ENCODE measurements at places on chromosomes 7 and 10.

DNA sequence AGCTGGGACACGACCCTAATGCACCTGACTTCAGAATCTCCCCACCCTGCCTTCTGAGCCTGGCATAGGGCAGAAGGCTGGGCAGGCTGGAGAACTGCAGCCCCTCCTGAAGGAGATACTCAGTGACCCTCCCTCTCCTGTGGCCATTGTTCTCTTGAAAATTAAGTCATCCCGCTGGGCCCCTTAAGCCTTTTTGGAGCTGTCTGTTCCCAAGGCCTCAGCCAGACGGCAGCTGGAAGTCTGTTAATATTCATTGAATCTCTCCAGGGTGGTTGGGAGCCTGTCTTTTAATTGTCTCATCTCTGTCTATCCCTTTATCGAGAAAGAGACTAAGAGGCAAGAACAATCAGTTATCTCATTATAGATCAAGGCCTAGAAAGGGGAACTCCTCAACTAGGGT lies 118.1 kb upstream of the PCBD1 start:
- DNase-seq: peak; percentile 54

DNA sequence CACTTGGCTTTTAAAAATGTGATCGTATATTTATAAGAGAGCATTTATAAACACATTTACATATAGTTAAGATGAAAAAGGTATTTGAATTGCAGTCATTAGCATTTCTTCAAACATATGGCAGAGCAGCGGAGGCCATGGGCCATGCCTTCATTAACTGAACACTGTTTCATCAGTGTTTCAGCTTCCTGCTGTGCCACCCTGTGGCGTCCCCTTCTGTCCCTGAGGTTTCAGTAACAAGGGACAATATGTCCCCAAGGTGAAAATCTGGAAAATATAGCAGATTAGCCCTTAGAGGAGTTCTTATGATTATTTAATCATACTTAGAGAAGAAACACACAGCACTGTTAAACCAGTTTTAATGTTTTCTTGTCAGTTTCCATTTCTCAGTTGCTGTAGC lies 577.8 kb downstream of the ETV1 start:
- DNase-seq: no peak

DNA sequence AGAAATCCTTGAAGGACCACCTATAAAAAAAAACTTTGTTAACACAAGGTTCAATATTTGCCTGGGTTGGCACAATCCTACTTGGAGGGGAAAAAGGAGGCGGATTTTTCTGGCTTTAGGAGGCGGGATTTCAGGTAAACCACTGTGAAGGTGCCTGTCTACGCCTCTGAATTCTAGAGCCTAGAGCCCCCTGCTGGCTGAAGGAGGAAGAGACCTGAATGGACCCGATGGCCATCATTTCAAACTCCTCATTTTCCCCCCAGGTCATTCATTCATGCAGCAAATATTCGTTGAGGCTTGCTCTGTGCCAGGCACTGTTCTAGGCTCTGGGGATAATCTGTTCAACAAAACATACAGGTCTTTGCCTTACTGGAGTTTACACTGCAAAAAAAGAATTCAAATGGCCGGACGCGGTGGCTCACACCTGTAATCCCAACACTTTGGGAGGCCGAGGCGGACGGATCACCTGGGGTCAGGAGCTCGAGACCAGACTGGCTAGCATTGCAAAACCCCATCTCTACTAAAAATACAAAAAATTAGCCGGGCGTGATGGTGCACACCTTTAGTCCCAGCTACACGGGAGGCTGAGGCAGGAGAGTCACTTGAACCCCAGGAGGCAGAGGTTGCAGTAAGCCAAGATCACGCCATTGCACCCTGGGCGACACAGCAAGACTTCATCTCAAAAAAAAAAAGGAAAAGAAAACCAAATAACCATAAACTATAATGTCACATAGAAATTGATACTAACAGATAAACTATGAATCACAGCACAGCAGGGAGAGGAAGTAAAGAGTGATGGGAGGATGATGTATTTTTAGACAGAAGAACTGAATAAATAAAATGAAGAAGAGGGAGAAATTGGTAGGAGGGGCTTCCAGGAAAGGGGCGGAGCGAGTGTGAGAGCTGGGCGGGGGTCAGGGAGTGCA lies 90.1 kb upstream of the NFE2L3 start:
- DNase-seq: peak; percentile 78

DNA sequence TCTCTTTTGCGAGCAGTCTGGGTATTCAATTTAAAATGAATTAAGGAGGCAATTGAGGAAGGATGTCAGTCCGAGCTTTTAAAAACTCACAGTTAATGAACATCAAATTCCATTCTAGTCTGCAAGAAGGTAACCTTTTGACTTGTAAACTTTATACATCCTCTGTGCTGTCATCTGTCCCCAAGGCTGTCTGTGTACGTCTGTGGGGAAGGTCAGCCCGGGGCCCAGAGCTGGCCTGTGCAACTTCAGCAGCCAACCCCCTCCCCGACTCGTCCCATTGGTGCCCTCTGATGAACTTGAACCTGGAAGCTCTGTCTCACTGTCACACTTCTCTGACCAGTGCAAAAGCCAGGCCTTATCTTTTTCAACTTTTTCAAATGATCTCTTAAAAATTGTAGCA lies 80.3 kb downstream of the CCDC3 start:
- no peak for DNase-seq

DNA sequence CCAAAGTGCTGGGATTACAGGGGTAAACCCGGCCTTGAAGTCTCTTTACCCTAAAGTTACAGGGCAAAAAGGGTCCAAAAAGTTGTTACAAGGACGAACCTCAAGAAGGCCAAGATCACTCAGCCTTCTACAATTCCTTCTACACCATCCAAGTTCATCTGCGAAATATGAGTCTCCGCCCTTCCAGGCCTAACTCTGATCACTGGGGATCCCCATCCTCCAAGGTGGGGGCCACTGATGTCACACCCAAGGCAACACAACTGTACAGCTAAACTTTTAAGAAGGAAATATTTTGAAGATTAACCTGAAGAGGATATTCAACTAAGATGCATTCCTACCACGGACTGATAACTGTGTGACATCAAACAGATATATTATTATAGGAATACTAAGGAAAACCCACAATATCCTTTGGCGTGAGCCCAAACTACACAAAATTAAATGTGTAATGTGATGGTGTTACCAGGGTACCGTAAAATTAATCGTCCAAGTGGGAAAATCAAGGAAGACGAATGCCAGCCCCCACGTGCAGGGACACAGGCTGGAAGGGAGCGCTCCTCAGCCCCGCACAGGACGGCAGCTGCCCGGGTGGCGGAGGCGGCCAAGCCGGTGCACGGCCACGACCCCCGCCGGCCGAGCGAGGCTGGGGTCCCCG lies 1.0 kb downstream of the PAXIP1 start:
- DNase-seq: no peak

GRCh38 chr10:122550983-122551382 lies 9.6 kb upstream of the DMBT1 start:
- no peak for DNase-seq
